ENCODE measurements at places on chromosomes 11 and 22. TPM values are rescaled to one million over a fixed set of nuclear protein-coding genes. Genes with fewer than 3 reads are reported as not detected.

GRCh38 chr11:67365736-67366444 is 7.5 kb downstream of the CLCF1 start:
- no peak for DNase-seq

DNA sequence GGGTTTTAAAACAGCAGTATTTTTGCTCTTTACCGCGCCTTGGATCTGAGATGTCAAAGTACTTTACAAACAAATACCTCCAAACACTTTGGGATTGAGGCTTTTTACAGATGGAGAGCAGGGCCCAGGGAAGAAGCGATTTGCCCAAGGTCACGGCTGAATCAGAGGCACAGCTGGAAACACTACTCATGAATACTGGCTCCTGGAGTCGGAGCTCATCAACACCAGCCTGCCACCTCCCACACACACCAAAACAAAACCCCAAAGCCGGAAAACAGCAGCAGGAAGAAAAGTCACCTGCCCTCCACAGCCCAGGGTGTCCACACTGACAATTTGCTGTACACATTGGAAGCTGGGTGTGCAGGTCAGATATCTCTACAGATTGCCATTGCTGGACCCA is 339.4 kb downstream of the CADM1 start:
- no peak for DNase-seq

GRCh38 chr11:6474806-6475500 is 1.2 kb upstream of the TRIM3 start:
- DNase-seq: no peak

DNA sequence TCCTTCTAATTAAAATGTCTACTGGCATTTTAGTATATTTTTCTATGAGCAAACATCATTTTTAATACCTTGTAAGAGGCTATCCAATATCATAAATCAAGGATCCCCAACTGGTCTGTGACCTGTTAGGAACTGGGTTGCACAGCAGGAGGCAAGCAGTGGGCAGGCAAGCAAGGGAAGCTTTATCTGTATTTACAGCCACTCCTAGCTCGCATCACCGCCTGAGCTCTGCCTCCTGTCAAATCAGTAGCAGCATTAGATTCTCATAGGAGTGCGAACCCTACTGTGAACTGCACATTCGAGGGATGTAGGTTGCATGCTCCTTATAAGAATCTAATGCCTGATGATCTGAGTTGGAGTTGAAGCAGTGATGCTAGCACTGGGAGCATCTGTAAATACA is 70.2 kb upstream of the CREB3L1 start:
- DNase-seq: no peak

The POU2AF3 gene
- total RNA-seq: not detected

All from activated naive CD8-positive, alpha-beta T cell treated with anti-CD3 and anti-CD28 coated beads, Interleukin-2, amount 10 ng/mL, durations not matched to agents 7 days and 5 days (primary cell).